ENCODE measurements at places on chromosomes 1 and 21. TPM values are rescaled to one million over a fixed set of nuclear protein-coding genes. Genes with fewer than 3 reads are reported as not detected.

- H3K27ac ChIP-seq: no peak overlapping the region
- H3K36me3 ChIP-seq: no peaks in the 10 kb centered on the region
- no peaks in the 10 kb centered on the region for H3K4me1 ChIP-seq
- no peak for DNase-seq
Observed at GRCh38 chr1:184646178-184646701, 108.4 kb downstream of the EDEM3 start.

DNA sequence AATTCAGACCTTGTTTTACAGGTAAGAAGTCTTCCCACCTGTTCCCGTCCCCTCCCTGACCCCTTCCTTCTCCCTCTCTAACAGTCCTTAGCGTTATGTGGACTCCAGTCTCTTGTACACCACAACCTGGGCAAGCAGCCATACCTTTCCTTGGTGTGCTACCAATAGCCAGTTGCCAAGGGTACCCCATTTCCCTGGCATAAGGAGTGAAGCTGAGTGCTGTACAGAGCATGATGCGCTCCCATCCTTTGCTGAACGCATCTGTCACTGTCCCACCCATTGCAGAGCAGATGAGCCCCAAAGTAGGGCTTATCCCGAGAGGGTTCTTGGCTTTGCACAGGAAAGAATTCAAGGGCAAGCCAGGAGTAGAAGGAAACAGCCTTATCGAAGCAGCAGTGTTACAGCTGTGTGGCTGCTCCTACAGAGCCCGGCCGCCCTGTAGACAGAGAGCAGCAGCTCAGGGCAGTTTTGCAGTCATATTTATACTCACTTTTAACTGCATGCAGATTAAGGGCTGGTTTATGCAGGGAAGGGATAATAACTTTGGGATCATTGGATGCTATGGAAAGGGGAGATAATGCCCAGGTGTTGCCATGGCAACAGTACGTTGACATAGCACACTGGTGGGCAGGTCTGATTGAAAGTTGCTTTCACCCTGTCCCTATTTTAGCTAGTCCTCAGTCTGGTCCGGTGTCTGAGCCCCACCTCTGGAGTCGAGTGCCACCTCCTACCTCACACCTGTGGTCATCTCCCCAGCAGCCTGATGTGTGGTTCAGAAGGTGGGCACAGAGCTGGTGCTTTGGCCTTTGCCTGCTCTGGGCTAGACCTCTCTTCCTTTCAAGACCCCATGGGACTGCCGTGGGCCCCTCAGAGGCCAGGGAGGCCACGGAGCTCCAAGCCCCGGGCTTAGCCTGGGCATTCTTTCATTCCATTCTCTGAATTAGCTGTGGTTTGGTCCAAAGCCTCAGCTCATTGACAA lies 5.1 kb downstream of the FHAD1 start:
- H3K4me3 ChIP-seq: no peak overlapping the region
- H3K4me1 ChIP-seq: peaks cover 24% of the 10 kb centered on the region
- H3K27ac ChIP-seq: no peak overlapping the region
- no peaks in the 10 kb centered on the region for H3K27me3 ChIP-seq
- DNase-seq: no peak

DNA sequence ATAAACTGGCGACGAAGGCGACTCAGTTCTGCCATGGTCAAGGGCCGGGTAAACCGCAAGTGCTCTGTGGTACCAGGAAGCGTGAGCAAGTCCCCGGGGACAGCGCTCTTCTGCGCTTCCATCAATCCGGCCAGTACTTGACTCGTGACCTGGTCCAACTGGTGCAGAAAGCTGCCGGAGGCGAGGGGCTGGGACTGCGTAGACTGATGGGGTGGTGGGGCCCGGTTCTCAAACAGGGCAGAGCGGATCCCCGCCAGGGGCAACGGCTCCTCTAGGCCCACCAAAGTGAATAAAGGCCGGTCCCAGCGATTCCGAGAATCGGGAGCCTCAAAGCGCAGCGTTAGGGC lies 852 bp downstream of the KTI12 start:
- H3K4me1 ChIP-seq: peaks cover 12% of the 10 kb centered on the region
- H3K36me3 ChIP-seq: no peaks in the 10 kb centered on the region
- peak overlapping the region; percentile 92 for H3K27ac ChIP-seq
- no peaks in the 10 kb centered on the region for H3K27me3 ChIP-seq
- DNase-seq: no peak
- peak overlapping the region; percentile 86 for H3K4me3 ChIP-seq

The GPR52 gene
- total RNA-seq: 11.9 TPM

GRCh38 chr1:197683895-197684553 lies 91.3 kb downstream of the DENND1B start:
- H3K27me3 ChIP-seq: no peaks in the 10 kb centered on the region
- no peak overlapping the region for H3K27ac ChIP-seq
- H3K4me3 ChIP-seq: no peak overlapping the region
- no peaks in the 10 kb centered on the region for H3K36me3 ChIP-seq
- DNase-seq: no peak
